Esophagus mucosa (tissue), 1 donor: ENCODE measurements at places on chromosomes 2 and 18. TPM values are rescaled to one million over a fixed set of nuclear protein-coding genes. Genes with fewer than 3 reads are reported as not detected.

DNA sequence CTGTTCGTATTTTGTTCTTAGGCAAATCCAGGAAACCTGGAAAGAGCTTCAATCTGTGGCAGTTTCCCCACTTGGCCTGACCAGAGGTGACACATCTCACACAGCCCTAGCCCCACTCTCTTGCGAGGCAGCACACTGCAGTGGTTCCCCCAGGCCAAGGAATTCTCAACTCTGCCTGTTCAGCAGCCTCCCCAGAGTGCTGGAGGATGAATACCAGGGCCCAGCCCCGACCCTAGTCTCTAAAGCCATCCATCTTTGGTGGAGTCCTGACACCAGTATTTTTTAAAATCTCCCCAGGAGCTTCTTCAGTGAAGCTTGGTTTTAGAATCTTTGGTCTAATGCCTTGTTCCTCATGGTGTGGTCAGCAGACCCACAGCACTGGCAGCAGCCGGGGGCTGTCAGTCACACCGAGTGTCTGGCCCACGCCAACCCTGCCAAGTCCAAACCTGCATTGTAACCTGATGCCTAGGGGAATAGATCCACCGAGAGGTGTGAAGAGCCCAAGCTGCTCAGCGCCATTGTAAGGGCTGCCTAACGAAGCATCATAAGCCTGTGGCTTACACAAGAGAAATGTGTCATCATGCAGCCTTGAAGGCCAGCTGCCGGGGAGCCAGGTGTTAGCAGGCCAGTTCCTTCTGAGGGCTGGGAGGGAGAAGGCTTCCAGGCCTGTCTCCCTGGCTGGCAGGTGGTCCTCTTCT is 428.7 kb upstream of the ID2 start:
- peak; percentile 73 for ATAC-seq

DNA sequence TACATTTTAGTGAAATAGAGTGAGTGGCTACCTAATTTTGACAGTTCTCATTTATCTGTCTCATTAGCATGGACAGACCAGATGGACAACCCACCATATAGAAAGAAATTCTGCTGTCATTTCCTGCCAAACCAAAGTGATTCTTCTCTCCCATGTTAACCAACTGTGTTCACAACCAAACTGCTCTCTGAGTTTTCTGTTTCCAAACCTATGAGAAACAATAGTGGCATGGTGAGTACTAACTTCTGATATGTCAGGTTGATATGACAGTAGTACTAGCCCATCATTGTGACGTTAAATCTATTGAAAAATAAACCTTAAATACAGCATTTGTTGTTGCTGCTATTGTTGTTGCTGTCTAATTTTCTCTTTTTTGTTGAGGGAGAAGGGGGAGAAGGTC is 72.7 kb downstream of the IKZF2 start:
- ATAC-seq, result no peak

DNA sequence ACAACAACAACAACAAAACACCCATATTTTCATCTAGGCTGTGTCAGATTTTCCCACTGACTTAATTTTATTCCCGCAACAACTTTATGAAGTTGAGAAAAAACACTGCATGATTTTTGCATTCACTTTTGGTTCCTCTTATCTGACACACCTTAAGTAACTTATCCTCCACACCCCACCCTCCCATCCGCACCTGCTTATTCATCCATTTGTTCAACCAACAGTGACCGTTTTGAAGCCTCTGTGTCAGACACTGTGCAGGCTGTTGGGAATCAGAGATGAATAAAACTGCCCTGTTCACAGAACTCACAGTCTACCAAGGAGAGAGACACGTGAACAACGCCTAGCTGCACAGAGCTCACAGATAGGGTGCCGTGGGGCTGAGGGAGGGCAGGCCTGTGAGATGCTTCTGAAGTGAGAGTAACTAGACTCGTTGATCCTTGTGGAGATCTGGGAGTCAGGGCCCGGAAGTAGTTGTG is 7.4 kb downstream of the CNNM4 start:
- ATAC-seq, result peak; percentile 40

Gene IL36G
- 27.4 TPM for total RNA-seq

- ATAC-seq, result no peak
Observed at GRCh38 chr2:201558232-201558631, 85.1 kb downstream of the TMEM237 start.

Gene PLCL1
- 0.20 TPM for total RNA-seq

Gene DUSP19
- 1.2 TPM for total RNA-seq

Gene LRRTM1
- total RNA-seq, result not detected

- ATAC-seq, result no peak
Observed at GRCh38 chr2:177830881-177831386, 241.6 kb downstream of the PDE11A start.

DNA sequence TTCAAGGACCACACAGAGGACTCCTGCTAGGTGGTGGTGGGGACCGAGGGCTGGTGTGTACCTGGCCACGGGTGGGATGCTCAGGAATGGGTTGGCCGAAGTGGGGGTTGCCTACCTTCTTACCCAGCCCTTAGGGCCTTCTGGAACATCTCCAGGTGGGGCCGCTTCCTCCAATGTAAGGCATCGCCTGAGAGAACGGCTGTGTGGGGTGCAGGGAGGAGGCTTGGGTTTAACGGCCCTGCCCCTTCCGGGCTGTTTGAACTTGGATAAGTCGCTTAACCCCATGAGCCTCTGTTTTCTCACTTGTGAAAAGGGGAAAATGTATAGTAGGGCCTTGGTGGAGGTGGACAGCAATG is 35.0 kb downstream of the EMILIN2 start:
- ATAC-seq, result no peak

DNA sequence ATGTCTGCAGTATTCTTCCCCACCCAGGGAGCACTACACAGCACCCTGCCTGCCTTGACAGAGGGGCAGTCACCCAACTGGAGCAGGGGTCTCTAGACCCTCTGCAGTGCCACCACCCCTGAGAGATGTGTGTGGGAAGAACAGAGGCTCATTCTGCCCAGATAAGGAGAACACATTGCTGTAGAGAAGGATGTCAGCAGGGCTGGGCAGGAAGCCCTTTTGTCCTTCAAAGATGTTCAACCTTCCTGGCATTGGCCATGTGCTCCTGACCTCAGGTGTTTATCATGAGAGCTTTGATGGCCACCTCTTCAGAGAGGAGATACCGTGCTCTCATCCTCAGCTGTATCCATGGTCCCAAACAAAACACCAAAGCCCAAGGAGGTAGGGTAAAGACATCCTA is 4.6 kb upstream of the TEX51 start:
- no peak for ATAC-seq

GRCh38 chr2:206160125-206160806 is 571 bp downstream of the EEF1B2 start:
- peak; percentile 71 for ATAC-seq
